T-cell (primary cell): ENCODE measurements at places on chromosomes 2 and 18.

GRCh38 chr18:26511339-26512071, 36.8 kb downstream of the KCTD1 start:
- DNase-seq: no peak
- H3K36me3 ChIP-seq: no peaks in the 10 kb centered on the region
- no peak overlapping the region for H3K27ac ChIP-seq

- DNase-seq: no peak
- H3K27me3 ChIP-seq: peaks cover 4% of the 10 kb centered on the region
- H3K4me1 ChIP-seq: no peaks in the 10 kb centered on the region
- no peak overlapping the region for H3K27ac ChIP-seq
- H3K4me3 ChIP-seq: no peak overlapping the region
These were observed 29.0 kb downstream of the SLC3A1 start for GRCh38 chr2:44304258-44304657.

- H3K4me1 ChIP-seq: no peaks in the 10 kb centered on the region
- no peak overlapping the region for H3K4me3 ChIP-seq
- no peaks in the 10 kb centered on the region for H3K27me3 ChIP-seq
- DNase-seq: no peak
- H3K27ac ChIP-seq: no peak overlapping the region
- H3K36me3 ChIP-seq: no peaks in the 10 kb centered on the region
These were observed 95.9 kb downstream of the EPB41L5 start for GRCh38 chr2:120108749-120109148.

- no peaks in the 10 kb centered on the region for H3K36me3 ChIP-seq
- H3K4me1 ChIP-seq: peaks cover 14% of the 10 kb centered on the region
- H3K27ac ChIP-seq: no peak overlapping the region
- H3K27me3 ChIP-seq: no peaks in the 10 kb centered on the region
- no peak for DNase-seq
These were observed 77.0 kb downstream of the NCAPH start for GRCh38 chr2:96412307-96413258.

GRCh38 chr2:101986376-101986775, 5.4 kb upstream of the IL1R2 start:
- DNase-seq: no peak
- H3K4me1 ChIP-seq: peaks cover 10% of the 10 kb centered on the region
- no peaks in the 10 kb centered on the region for H3K36me3 ChIP-seq
- H3K27ac ChIP-seq: no peak overlapping the region
- H3K4me3 ChIP-seq: no peak overlapping the region
- H3K27me3 ChIP-seq: no peaks in the 10 kb centered on the region

DNA sequence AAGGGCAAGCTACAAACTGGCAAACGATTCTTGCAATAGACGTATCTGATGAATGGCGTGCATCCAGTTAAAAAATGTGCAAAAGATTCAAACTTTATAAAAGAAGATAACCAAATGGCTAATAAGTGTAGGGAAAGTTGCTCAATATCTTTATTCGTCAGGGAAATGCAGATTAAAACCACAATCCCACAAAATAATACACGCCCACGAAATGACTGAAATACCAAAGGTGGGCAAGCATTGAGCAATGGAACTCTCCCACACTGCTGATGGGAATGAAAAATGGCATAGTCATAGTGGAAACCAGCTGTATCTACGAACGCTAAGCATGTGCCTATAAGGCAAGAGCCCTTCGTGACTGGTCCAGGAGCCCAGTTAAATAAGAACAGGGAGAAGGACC, 168.6 kb upstream of the SIX2 start:
- no peak overlapping the region for H3K4me3 ChIP-seq
- no peaks in the 10 kb centered on the region for H3K4me1 ChIP-seq
- DNase-seq: no peak
- no peaks in the 10 kb centered on the region for H3K36me3 ChIP-seq
- no peaks in the 10 kb centered on the region for H3K27me3 ChIP-seq
- no peak overlapping the region for H3K27ac ChIP-seq

DNA sequence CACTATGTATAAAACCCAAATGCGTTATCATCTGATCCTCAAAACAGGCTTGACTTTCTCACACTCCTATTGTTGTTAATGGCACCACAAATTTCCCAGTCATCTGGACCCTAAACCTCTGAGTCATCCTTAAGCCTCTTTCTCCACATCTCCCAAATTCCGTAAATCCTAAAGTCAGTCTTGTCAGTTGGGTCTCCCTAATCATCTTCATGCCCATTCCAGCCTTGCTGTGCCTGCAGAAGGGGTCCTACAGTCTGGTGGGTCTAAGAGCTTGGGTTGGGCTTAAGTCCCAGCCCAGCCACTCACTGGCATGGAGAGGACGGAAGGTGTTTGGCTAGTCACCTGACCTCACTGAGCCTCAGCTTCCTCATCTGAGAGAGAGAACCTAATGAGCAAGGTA, 265.1 kb upstream of the SIX3 start:
- no peak overlapping the region for H3K27ac ChIP-seq
- no peak for DNase-seq
- no peaks in the 10 kb centered on the region for H3K36me3 ChIP-seq
- H3K27me3 ChIP-seq: no peaks in the 10 kb centered on the region
- H3K4me3 ChIP-seq: no peak overlapping the region

DNA sequence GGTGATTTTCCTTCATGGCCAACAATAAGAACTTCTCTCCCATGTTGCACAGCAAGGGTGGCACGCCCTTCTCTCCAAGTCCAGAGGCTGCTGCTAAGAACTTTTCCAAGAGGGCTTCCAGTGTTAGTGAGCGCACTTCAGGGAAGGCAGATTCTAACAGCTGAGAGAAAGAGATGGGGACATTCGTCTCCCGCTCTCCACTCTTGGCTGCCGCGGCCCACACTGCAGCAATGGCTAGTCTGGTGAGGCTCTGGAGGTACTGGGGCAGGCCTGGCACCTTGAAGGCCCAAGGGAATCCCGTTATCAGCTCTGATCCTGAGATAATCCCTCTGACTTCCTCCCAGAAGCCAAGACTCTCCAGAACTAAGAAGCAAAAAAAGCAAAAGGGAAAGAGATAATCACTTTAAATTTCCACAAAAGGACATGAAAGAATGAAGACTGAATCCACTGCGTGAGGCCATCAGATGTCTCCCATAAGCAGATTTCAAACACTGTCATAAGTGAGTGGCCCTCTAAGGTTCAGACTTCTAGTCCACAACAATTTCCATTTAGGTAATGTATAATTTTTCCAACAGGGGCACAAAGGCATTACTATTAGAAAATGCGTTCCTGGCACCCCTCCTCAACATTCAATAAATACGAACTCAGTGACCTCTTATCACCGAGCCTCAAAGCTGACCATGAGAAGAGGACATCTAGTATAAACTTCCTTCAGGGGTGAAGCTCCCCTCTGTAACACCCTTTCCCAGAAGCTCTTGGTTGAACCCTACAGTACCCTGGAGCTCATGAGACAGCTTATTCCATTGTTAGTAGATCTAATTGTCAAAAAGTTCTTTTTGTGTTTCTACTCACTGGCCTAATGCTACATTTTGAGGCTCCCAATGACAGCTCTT, 66.7 kb upstream of the ZFP36L2 start:
- peaks cover 30% of the 10 kb centered on the region for H3K36me3 ChIP-seq
- H3K4me3 ChIP-seq: no peak overlapping the region
- peaks cover 2% of the 10 kb centered on the region for H3K4me1 ChIP-seq
- H3K27me3 ChIP-seq: no peaks in the 10 kb centered on the region

- DNase-seq: no peak
- H3K27me3 ChIP-seq: no peaks in the 10 kb centered on the region
- H3K36me3 ChIP-seq: no peaks in the 10 kb centered on the region
- H3K4me3 ChIP-seq: no peak overlapping the region
- no peak overlapping the region for H3K27ac ChIP-seq
- H3K4me1 ChIP-seq: no peaks in the 10 kb centered on the region
These were observed 18.7 kb upstream of the DHRS9 start for GRCh38 chr2:169050476-169051240.

- no peaks in the 10 kb centered on the region for H3K27me3 ChIP-seq
- no peak overlapping the region for H3K4me3 ChIP-seq
- H3K36me3 ChIP-seq: no peaks in the 10 kb centered on the region
- no peak overlapping the region for H3K27ac ChIP-seq
These were observed 53.6 kb upstream of the RNF152 start for GRCh38 chr18:61946449-61946848.

GRCh38 chr2:71575966-71576365, 122.6 kb downstream of the DYSF start:
- H3K27ac ChIP-seq: no peak overlapping the region
- DNase-seq: no peak
- peaks cover 23% of the 10 kb centered on the region for H3K27me3 ChIP-seq
- no peaks in the 10 kb centered on the region for H3K36me3 ChIP-seq
- no peaks in the 10 kb centered on the region for H3K4me1 ChIP-seq

- no peaks in the 10 kb centered on the region for H3K4me1 ChIP-seq
- H3K4me3 ChIP-seq: no peak overlapping the region
- DNase-seq: no peak
- no peak overlapping the region for H3K27ac ChIP-seq
- H3K27me3 ChIP-seq: peaks cover 19% of the 10 kb centered on the region
These were observed 116.1 kb upstream of the GPC1 start for GRCh38 chr2:240319221-240319854.

DNA sequence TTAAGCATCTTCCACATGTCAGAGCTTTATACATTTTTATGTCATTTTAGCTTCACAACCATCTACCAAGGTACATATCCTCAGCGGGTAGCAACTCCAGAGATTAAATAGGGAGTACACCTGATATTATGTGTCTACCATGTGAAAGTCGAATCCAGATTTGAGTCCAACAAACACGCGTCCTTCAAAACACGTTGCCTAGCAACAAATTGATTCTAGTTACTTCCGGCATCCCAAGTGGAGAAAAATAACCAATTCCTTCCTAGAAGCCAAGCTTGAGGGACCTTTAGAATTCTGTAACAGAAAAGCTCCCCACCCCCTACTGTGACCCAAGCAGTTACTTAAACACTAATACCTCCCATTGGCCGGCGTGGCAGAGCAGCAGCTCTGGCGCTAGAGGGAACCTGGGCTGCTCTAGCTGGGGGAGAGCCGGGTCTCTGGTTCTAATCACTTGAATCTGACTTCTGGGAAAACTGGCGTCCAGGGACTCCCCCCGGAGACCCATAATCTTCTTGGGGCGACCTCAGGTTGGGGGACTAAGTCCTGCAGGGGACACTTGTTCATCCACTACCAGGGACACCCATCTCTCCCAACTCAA, at the start of gene ERICH2:
Gene ERICH2 (plus strand): TSS at position 371 of the 598 bp plus-strand sequence. CDS start 304 bp downstream, outside the sequence.
- DNase-seq: peak; percentile 15
- no peaks in the 10 kb centered on the region for H3K36me3 ChIP-seq
- peaks cover 14% of the 10 kb centered on the region for H3K27me3 ChIP-seq
- no peak within 1 kb of the TSS for H3K27ac ChIP-seq

DNA sequence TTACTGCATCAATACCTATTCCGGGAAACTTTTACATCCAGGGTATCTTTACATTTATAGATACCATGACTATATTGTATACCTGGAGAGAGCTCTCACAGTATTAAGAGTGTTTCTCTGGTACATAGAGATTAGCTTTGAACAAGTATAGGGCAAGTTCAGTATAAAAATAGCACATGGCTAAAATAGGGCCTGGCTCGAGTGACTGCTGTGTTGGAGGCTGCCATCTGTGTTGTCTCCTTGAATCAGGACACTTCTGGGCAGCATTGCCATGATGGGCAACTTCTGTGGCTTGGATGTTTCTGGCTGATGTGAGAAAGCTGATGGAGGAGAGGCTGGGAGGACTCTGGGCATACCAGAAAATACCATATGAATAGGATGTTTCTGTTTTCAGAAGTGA, 18.7 kb downstream of the ARHGAP28 start:
- no peak overlapping the region for H3K4me3 ChIP-seq
- no peaks in the 10 kb centered on the region for H3K36me3 ChIP-seq
- H3K27me3 ChIP-seq: no peaks in the 10 kb centered on the region
- H3K4me1 ChIP-seq: no peaks in the 10 kb centered on the region
- H3K27ac ChIP-seq: no peak overlapping the region

GRCh38 chr2:6723865-6724604, 141.7 kb downstream of the CMPK2 start:
- no peak for DNase-seq
- no peak overlapping the region for H3K4me3 ChIP-seq
- no peaks in the 10 kb centered on the region for H3K4me1 ChIP-seq
- peaks cover 3% of the 10 kb centered on the region for H3K27me3 ChIP-seq
- H3K27ac ChIP-seq: no peak overlapping the region
- no peaks in the 10 kb centered on the region for H3K36me3 ChIP-seq

- no peaks in the 10 kb centered on the region for H3K4me1 ChIP-seq
- H3K27ac ChIP-seq: no peak overlapping the region
- H3K4me3 ChIP-seq: no peak overlapping the region
- DNase-seq: no peak
- H3K36me3 ChIP-seq: no peaks in the 10 kb centered on the region
These were observed 250.6 kb downstream of the EIPR1 start for GRCh38 chr2:3126911-3127621.
